ENCODE measurements at places on chromosomes 2 and 18. TPM values are rescaled to one million over a fixed set of nuclear protein-coding genes. Genes with fewer than 3 reads are reported as not detected.

The CAVIN2 gene
- 82.5 TPM for total RNA-seq

The ADRA2B gene
- not detected for total RNA-seq

The HOXD13 gene
- total RNA-seq, result not detected

The EGR4 gene
- not detected for total RNA-seq

The GAREM2 gene
- total RNA-seq, result 0.61 TPM

The LTBP1 gene
- 80.9 TPM for total RNA-seq

The ALPI gene
- total RNA-seq, result not detected

The ERMN gene
- total RNA-seq, result not detected

The NTSR2 gene
- not detected for total RNA-seq

The ARHGAP28 gene
- 27.2 TPM for total RNA-seq

The PAIP2B gene
- total RNA-seq, result 0.32 TPM

The DAPL1 gene
- total RNA-seq, result not detected

The SCYGR5 gene
- not detected for total RNA-seq

The PSMA8 gene
- not detected for total RNA-seq

The RAX gene
- not detected for total RNA-seq

The MIB1 gene
- 64.1 TPM for total RNA-seq

The TDRD15 gene
- under 0.01 TPM for total RNA-seq

The CXCR1 gene
- total RNA-seq, result not detected

The IL18RAP gene
- not detected for total RNA-seq

The ZNF513 gene
- 5.8 TPM for total RNA-seq

The CERKL gene
- not detected for total RNA-seq

The SLC14A1 gene
- total RNA-seq, result 1.5 TPM

The IL36RN gene
- not detected for total RNA-seq

The ABCG8 gene
- total RNA-seq, result not detected

The OR6B2 gene
- not detected for total RNA-seq

The ADD2 gene
- 2.9 TPM for total RNA-seq

The SERPINB12 gene
- total RNA-seq, result not detected

The TYW5 gene
- total RNA-seq, result 5.8 TPM

The RAB10 gene
- 80.2 TPM for total RNA-seq

The ALKAL2 gene
- not detected for total RNA-seq

The ADGRF3 gene
- not detected for total RNA-seq

The MBOAT2 gene
- 12.7 TPM for total RNA-seq

The AMER3 gene
- total RNA-seq, result not detected

The TANC1 gene
- 53.0 TPM for total RNA-seq

The CDKL4 gene
- total RNA-seq, result 0.32 TPM

The HOXD12 gene
- total RNA-seq, result not detected

The ANKRD30B gene
- not detected for total RNA-seq

The RAB17 gene
- not detected for total RNA-seq

The DIS3L2 gene
- 20.7 TPM for total RNA-seq

The DSC2 gene
- total RNA-seq, result under 0.01 TPM

The CAPG gene
- total RNA-seq, result 39.7 TPM

The RGPD8 gene
- 16.3 TPM for total RNA-seq

The CBLN2 gene
- total RNA-seq, result 5.9 TPM

Measured in epithelial cell of umbilical artery (primary cell).